Left colon (tissue), 2 donors: ENCODE measurements at places on chromosomes 1 and 21.
A peak's percentile ranks its signal among the peaks of the same experiment; 100 is the strongest.

DNA sequence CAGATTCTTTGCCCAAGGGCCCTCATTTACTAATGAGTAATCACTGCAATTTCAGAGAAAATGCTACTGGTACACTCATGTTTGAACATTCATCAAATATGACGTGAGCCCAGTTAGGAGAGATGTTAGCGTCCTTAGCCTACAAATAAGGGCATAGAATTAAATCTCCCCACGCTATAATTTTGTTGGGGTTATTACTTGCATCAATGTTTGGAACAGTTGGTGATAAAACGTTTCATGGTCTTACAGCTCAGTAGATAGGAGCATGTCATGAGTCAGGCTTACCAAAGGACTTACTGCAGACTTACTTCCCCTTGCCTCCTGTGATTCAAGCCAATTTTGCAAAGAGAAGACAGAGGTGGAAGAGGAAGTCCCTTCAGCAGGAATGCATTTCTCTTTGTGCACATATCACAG, 304.0 kb downstream of the KIF26B start:
- no peak for DNase-seq

- peak; percentile 81 for DNase-seq
These were observed 10.8 kb downstream of the ADAMTSL4 start for GRCh38 chr1:150560011-150560438.

DNA sequence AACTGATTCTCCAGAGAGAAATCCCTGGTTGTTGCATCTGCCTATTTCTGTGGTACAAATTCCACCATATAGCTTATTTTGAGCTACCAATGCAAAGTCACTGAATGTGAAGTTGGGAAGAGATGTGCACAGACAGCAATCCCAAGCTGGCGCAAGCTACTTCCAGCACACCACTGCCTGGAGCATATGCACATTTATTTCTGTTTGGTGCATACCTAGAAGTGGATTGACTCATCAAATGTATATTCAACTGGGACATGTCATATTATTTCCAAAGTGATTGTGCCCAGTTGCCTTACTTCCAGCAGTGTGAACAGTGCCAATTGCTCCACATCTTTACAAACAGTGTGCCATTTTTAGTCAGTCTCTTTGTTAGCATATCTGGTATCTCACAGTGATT, 58.2 kb upstream of the PLD5 start:
- DNase-seq = no peak

DNA sequence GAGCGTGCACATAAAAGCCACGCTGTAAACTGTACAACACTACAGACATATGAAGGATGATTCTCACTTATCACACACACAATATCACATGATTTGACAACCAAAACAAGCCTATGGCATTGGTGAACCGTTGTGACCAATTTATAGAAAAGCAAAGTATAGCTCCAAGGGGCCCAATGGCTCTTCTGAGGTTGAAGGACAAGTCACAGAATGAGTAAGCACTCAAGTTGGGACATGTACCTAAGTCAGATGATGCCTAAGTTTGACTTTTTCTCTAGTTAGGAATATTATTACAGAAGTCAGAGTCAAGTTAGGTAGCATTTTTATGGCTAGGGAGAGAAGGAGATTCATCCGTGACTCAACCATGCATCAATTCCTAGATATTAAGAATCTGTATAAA, 45.7 kb downstream of the PLPP3 start:
- no peak for DNase-seq

DNA sequence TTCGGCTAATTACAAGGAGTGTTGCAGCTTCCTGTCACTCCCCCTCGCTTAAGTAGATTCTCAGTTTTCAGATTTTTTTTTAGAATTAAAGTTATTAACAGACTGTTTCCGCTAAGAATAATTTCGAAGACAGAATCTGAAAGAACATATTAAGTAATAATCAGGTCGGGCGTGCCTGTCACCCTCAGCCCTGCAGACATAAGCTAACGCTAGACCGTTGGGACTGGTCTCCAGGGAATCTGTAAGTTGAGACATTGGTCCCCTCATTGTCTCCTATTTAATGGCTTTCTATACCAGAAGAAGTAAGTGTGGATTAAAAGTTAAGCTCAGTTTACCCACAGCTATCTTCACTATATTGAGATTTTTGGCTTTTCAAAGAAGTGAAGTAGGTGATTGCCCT, 14.5 kb downstream of the NMNAT1 start:
- no peak for DNase-seq

DNA sequence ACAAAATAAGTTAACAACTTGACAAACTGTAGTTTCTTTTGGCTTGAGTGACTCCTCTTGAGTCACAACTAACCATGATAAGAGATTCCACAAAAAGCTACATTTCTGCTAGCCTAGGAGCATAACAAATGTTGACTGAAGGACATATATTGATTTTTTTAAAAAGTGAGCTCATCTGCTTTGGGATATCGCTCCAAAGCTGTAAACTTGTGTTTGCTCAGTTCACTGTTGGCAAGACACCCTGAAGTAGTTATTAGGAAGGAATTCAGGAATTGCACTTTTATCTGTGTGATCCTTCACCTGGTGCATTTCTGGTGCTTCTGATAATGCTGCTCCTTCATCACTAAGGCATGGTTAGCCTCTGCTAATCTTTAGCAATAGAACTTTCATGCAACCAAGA, 23.7 kb downstream of the RWDD3 start:
- no peak for DNase-seq

DNA sequence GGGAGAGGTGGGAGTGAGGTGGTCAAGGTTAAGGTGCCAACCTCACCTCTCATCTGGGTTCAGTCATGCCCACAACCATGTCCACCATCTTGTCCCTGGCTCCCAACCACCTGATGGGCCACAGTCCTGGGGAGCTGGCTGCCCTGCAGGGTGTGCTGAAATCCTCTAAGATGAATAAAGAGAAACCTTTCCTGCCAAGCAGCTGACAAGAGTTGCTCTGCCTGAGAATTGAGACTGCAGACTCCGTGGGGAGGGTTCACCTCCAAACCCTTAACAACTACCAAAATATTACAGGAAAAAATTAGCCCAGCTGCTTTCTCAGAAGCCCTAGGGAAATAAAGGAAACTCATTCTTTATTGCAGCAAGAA, 15.2 kb upstream of the FGR start:
- DNase-seq = no peak

DNA sequence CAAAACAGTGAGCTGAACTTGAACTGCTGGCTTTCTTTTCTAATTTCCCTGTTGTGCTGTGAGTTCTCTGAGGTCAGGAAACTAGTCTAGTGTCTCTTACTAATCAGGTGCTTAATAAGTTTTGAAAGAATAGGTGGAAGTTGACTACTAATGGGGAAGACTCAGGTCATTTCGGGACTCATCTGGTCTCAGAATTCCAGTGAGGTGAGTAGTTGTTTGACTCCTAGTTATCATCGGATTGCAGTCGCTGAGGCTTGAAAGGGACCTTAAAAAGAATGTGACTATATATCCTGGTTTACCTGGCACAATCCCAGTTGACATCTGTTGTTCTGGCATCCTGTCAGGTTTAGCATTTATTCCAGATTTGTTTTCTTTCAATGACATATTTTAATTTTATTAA, 81.4 kb upstream of the SPAG17 start:
- DNase-seq = no peak

DNA sequence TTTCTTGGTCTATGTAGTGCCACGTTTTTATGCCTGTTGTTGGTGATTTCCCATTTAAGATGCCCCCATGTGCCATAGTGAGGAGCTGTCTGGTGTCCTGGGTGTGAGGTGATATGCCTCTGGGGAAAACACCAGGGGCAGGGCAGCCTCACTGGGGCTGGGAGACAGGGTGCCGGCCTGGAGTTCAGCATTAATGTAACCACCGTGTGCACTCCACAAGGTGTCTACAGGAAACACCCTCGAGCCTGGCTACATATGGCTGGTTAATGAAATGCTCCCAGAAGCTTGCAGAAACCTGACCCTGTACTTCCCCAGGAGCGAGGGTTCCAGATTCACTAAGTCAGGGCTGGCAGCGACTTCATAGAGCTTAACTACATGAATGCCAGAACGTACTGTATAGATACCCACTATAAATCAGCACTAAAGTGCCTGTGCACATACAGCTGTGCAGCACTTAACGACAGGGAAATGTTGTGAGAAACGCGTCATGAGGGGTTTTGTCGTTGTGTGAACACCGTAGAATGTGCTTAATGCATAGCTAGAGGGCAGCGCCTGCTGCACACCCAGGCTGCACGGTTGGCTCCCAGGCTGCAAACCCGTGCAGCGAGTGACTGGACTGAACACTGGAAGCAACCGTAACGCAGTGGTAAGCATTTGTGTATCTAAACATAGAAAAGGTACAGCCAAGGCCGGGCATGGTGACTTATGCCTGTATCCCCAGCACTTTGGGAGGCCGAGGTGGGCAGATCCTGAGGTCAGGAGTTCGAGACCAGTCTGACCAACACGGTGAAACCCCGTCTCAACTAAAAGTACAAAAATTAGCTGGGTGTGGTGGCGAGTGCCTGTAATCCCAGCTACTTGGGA, 10.4 kb downstream of the TFF2 start:
- DNase-seq = no peak

- DNase-seq = no peak
These were observed 777 bp upstream of the TRIM67 start for GRCh38 chr1:231160895-231161666.

DNA sequence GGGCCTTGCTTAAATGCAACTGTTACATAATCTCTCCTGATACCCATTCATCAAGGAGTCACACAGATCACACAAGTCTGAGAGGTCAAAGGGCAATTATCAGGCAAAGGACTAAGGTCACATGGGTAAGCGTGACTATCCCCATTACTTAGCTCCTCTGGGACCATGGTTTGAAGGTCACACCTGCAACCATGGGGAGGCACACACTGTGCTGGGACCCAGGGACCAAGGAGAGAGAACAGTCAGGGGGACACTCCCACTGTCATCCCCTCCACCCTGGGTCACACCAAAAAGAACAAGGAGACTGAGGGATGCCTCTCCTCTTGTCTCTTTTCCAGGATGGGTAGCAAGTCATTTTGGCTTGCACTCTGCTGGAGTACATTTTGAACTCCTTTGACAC, 30.9 kb upstream of the CTBS start:
- DNase-seq = no peak

DNA sequence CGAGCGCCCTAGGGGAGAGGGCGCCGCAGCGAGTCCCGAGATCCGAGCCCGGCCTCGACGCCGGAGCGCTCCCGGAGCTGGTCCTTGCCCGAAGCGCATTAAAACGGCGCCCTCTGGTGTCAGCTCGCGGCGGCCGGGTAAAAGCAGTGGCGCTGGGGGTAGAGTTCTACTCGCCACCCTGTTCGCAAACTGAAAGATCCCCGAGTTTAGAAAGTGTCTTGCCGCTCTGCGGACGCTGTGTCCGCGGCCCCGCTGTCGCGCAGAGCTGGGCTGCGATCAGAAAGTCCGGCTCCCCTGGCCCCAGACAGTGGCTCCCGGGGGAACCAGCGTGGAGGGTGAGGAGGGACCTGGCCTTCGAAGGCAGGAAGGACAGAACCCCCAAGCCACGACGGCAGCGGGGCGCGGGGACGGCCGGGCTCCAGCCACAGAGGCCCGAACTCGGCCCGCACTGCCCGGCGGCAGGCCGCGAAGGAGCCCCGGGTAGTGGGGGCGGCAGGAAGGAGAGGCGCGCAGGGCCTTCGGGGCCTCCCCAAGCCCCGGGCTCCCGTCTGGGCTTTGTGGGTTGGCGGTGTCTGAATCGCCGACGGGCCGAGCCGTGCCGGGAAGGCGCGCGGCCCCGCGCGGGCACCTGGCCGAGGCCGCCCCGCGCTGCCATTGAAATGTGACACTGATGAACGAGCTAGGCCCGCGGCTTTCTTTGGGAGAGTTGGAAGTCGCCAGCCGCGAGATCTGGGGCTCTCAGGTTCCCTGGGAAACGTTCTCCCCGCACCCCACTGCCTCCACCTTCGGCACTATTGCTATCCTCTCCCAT, 39.1 kb upstream of the NFIA start:
- DNase-seq = peak; percentile 78

DNA sequence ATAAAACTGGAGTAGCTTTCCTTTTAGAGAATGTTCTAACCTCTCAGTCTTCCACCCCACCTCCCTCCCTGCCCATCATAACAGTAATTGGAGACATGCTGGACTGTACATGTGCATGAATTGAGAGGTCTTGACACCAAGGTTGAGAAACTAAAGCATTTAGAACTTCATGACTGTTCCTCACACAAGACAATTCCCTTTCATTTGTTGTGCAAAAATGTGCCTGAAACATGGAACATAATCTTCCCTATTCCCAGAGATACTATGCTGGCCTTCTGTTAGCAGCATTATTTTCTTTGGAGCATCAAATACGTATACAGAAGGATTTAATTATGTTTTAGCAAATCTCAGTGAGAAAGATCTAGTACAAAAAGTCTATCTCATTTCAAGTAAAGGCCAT, 97.5 kb upstream of the KCNE2 start:
- DNase-seq = no peak

- DNase-seq = no peak
These were observed 344.7 kb downstream of the DUSP10 start for GRCh38 chr1:221397141-221397540.

- peak; percentile 59 for DNase-seq
These were observed 6.6 kb upstream of the PEX19 start for GRCh38 chr1:160291248-160292220.

GRCh38 chr1:156493154-156493631, 7.4 kb downstream of the MEF2D start:
- no peak for DNase-seq

- DNase-seq = peak; percentile 39
These were observed 6.3 kb upstream of the GPR25 start for GRCh38 chr1:200866521-200866920.
